ENCODE measurements at places on chromosomes 13 and 19. TPM values are rescaled to one million over a fixed set of nuclear protein-coding genes. Genes with fewer than 3 reads are reported as not detected.

Gene CYP2B6
- total RNA-seq, result 0.37 TPM

Gene VMAC
- total RNA-seq, result 4.8 TPM

Gene HCN2
- 3.9 TPM for total RNA-seq

Gene FRY
- 118 TPM for total RNA-seq

Gene NDUFS7
- 114 TPM for total RNA-seq
